ENCODE measurements at places on chromosomes 1 and 21. TPM values are rescaled to one million over a fixed set of nuclear protein-coding genes. Genes with fewer than 3 reads are reported as not detected.

GRCh38 chr1:226608699-226609505 lies 60.3 kb downstream of the STUM start:
- DNase-seq, result peak; percentile 71

- DNase-seq, result no peak
Observed at GRCh38 chr1:25553749-25554429, 10.5 kb downstream of the LDLRAP1 start.

DNA sequence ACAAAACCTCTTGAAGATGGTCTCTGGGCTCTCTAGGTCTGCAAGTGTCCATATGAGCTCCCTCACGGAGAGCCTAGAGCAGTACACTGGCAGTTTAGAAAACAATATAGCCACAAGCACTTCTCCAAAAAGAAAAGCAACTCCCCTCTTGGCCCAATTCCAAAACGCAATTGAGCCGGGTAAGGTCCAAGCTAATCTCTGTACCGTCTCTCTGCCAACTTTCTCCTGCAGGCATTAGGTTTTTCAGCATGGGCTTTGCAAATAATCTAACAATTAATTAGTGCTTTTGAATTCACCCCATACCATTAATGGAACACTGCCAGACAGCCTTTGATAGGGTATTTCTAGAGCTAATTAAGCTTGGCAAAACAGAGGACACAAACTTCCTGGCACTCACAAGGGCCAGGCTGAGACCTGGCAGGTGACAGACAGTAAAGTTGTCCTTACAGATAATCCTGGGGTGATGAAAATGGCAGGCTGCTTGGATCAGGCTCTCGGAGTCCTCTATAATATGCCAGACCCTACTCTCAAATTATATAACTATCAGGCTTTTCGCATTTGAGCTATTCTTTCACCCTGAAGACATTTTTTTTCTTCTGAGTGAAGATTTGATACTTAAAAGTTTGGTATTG lies 39.8 kb downstream of the TGFBR3 start:
- DNase-seq, result peak; percentile 71

GRCh38 chr1:174967845-174968705 lies 31.7 kb upstream of the CACYBP start:
- no peak for DNase-seq

DNA sequence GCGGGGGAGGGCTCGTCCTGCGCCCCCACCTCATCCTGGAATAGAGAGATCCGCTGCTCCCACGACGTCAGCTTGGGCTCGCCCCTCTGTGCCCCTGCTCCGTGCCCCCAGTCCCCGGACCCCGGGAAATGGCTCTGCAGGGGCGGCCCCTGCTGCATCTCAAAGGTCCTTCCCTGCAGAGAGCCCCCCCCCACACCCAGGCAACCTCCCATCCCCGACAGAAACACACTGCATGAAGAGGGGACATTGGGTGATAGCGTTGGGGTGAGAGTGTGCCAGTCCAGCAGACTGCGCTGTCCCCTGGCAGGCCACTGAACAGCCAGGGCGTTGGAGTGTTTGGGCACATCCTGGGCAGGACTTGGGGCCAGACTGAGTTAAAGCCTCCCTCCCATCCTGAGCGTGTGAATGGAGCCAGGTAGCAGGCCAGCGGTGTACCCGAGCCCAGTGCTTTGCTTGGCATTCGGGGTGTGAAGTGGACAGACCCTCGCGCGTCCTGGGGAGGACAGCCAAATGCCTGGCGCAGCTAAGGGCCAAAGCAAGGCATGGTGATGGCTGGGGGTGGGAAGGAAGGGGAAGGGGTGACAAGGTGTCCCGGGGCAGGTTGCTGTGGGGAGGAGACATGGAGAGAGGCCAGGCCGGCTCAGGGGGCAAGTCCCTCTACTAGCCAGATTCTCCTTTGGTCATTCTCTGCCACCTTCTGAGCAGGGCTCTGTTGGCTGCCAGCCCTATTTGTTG lies 633 bp upstream of the ETNK2 start:
- DNase-seq, result peak; percentile 13

DNA sequence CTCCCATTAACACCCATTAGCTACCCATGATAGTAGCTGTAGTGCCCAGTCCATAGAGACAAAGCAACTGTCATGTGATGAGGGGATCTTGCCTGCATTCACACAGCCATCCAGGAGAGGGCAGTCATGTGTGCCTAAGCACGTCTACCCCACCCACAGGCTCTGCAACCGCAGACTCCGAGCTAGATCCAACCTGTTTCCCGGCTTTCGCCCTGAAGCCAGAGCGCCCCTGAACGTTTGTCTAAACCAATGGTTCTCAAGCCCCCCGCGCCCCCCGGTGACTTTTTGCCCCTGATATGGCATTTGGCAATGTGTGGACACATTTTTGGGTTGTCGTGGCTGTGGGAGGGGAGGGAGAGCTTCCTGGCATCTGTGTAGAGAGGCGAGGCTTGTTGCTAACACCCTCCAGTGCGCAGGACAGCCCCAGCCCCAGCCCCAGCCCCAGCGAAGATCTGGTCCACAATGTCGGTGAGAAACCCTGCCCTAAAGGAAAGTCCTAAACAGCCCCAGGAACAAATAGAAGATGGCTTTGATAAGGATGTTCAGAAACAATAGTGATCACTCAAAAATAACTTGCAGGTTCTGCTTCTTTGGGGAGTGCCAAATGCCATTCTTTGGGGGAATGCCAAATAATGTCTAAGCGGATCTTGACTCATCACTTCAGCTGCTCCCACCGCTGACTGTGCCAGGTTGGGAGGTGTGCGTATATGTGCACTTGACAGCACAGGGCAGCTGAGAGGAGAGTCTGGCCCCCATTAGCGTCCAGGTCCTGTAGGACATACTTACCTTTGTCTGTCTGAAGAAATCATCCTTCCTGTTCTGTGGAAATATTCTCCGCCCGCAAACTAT lies 34.5 kb downstream of the SLC44A3 start:
- DNase-seq, result peak; percentile 97

DNA sequence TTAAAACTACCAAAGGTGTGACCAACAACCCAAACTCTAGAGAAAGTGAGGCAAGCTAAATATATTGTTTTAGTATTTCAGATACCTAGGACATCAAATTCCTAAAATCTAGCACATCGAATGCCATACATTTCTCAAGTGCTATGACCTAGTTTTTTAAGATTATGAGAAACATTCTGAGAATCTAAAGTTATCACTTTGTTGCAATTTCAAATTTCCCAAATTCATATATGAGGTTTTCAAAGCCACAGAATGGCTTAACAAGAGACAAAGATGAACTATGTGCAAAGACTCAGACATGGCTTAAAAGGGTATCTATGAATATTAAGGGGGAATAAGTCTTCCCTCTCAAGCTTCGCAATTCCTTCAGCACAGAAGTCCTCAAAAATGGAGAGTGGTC lies 6.8 kb downstream of the SCYL3 start:
- DNase-seq, result no peak

DNA sequence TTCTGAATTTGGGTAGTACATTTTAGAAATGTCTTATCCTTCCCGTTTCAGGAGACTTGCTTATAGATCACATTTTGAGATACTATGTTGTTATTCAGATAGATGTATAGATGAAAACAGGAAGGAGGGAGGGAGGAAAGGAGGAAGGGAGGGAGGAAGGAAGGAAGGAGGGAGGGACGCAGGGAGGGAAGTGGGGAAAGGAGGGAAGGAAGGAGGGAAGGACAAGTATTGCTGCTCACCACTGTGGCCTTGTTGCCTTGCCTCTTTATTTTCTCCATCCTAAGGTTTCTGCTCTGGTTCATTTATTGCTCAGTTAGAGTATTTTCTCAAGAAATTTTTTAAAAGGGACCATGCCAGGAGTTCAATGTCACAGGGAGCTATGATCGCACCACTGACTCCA lies 134.3 kb downstream of the LTN1 start:
- no peak for DNase-seq

GRCh38 chr1:209497729-209498128 lies 85.8 kb upstream of the CAMK1G start:
- DNase-seq, result no peak

DNA sequence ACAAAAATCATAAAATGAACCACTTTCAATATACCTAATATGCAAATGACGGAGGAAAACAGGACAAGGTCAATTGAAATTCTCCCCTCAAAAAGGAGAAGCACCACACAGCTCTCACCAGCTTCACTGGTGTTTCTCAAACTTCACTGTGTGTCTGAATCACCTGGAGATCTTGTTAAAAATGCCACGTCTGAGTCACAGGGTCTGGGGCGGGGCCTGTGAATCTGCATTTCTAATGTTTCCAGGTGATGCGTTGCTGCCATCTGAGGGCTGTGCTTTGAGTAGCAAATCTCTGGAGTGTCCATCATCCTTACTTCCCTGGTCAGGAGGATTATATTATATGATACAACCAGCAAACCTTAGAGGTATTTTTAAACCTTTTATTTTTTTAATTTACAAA lies 9.0 kb downstream of the CLDN19 start:
- no peak for DNase-seq

DNA sequence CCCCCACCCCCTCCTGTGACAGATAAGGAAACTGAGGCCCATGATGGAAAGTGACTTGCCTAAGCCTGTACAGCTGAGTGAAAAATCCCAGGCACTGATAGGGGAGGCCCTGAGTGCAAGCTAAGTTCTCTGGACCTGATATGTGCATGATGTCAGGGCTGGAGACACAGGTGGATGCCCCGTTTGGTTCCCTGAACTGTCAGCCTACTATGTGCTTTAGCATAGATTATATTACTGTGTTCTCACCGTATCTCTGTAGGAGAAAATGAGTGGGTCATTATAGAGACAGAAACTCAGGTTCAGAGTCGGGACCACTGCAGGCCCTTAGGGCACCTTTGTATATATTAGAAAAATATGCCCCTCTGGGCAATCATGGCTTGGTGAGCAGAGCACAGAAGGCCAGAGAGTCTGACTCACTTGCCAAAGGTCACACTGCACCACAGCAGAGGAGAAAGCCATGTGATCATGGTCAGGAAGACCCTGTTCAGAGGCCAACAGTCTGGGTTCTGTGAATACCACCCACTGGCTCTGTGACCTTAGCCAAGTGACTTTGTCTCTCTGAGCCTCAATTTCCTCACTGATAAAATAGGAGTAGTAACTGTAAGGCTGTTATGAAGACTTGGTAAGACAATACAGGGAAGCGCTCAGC lies 145.8 kb upstream of the WNT4 start:
- no peak for DNase-seq

- no peak for DNase-seq
Observed at GRCh38 chr1:117770981-117771531, 158.4 kb downstream of the GDAP2 start.

DNA sequence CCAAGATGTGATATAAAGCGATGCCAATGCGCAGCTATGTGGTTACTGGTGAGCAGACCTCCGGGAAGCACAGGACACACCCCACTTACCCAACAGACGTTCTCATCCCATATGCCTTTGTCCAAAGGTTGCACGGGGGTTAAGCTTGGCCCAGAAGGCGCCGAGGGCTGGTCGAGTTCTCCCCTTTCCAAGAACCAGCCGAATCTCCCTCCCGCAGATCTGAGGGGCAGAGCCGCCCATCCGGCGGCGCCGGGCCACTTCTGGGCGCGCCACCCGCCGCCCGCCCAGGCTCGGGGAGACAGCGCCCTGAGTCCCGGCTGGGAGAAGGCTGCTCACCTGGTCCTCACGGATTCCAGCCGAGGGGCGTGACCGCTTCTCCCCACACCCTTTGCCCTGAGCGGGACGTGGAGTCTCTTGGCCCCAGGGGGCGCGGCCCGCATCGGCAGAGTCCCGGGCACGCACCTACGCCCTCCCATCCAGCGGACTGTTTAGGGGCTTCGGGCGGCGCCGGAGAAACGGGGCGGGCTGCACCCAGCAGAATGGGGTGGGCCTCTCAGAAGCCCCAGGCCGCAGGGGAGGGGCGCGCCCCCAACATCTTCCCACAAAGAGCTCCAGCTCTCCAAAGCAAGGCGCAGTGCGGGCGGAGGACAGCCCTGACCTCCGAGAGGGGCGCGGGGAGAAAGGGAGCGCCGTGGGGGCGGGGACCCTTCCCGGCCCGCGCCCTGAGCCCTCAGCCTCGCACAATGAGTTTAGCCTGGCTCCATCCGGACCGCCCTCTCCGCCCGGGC lies 615 bp downstream of the GPR161 start:
- peak; percentile 33 for DNase-seq

Gene OR6F1
- not detected for total RNA-seq

Gene NID1
- 5.8 TPM for total RNA-seq

Gene XCL1
- not detected for total RNA-seq

Gene DCST2
- not detected for total RNA-seq

Measured in Daoy (cell line).